Nucleus accumbens (tissue), 56 donors: ENCODE measurements at places on chromosomes 2 and 18.

GRCh38 chr2:111250448-111251030 lies 129.8 kb downstream of the BCL2L11 start:
- no peak for DNase-seq

GRCh38 chr2:158619496-158619895 lies 162.7 kb downstream of the PKP4 start:
- no peak for DNase-seq

DNA sequence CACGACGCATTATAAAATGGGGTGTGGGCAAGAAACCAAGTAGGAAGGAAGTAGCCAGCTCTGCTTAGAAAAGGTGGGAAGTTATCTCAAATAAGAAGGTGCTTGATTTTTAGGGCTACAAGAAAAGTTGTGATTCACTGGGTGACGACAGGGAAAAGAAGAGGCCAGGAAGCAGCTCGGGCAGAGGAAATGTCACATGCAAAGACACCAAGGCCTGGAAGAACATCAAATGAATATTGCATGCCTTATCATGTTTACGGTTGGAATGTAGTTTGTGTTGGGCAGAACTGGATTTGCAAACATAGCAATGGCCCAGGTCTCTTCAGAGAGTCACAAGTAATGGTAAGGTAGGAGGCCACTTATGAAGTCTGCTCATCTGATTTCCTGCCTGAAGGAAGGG lies 610.6 kb downstream of the IRS1 start:
- no peak for DNase-seq

DNA sequence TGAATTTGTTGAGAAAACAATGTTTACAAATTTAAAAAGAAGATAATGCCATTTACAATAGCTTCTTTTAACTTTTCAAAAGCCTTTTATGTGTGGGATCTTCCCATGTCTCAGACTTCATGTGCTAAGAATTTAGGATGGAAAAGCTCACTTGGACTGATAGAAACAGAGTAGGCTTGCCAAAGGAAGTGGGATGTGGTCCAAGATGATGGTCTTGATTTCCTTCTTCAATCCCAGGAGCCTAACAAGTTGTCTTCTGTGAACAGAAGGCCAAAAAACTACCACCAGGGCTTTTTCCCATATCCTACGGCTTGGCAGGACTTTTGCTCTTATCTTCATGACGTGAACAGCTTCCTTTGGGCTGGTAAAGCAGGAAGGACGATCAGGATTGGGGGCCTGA lies 9.5 kb downstream of the CXCR4 start:
- DNase-seq, result no peak

DNA sequence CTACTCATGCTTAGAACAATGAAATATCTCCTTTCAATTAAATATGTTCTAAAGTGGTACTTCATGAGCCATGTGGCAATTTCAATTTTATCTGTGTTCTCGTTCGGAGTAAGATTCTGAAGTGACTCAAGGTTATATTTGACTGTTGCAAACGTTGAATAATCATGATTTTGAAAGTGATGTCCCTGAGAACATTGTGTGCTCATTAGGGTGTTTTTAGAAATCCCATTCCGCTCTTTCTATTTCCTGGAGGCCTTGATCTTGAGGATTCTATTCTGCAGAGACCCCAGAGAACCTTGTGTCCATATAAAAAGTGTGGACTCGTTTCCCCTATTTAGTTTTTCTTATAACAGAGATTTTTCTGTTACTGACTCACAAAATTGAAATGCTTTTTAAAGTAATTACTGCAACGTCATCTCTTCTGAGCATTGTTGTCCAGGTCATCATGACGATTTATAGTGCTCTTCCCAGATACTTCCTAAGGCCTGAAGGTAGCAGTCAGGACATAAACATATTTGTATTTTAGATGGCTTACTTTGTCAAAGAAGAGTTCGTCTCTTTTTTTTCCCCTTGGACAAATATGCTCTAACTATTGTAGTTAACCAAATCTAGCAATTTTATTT lies 27.2 kb downstream of the IL1R2 start:
- DNase-seq, result no peak

- no peak for DNase-seq
Measured at GRCh38 chr18:5309888-5310470, 14.5 kb upstream of the ZBTB14 start.

GRCh38 chr18:24080861-24081260 lies 58.0 kb upstream of the CABYR start:
- DNase-seq, result no peak

DNA sequence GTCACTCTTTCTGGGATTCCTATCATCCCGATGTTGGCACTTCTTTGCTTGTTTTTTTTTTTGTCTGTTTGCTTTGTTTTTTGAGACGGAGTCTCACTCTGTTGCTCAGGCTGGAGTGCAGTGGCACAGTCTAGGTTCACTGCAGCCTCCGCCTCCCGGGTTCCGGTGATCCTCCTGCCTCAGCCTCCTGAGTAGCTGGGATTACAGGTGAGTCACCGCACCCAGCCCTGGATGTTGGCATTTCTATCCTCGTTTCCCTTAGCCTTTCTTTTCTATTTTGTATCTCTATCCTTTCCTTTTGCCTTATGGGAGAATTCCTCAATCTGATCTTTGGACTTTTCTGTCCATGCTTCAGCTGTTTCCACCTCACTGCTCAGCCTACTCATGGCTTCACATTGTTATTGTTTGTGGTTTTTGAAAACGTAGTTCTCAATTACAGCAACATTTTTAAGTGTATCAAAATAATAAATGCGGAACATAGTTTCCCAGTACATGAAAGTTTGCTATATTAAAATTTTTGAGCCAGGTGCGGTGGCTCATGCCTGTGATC lies 62.1 kb upstream of the ZNF516 start:
- DNase-seq, result no peak

DNA sequence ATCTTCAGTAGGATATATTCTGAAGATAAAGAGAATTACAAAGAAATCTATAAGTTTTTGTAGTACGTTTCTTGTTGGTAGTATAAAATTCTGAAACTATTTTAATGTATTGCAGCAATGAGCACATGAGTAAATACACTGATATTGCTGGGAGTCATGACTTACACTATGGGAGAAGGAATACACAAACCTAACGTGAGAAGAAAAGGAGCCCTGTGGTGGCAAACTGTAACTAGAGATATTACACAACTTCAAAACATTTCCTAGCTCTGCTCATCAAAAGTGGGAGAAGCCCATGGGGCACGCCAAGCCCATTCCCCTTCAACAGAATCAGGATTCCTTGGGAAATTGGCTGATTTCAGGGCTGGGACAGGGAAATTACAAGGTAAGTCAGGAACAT lies 20.5 kb downstream of the SPIRE1 start:
- no peak for DNase-seq

- DNase-seq, result no peak
Measured at GRCh38 chr2:100237770-100238169, 84.5 kb downstream of the LONRF2 start.

DNA sequence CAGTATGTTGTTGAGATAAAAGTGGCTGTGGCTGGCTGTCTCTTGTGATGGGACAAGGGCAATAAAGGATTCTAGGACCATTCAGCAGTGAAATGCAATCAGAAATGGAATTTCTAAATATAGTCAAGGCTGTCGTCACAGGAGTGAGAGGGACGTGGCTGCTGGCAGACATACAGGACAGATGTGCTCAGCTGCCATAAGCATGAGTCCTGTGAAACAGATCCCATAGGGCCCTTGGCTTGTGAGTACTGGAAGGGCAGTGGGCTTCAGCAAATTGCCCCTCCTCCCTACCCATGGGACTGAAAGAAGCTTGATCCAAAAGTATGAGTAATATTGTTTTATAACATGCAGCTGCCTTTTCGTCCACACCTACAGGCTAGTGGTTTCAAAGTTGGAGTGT lies 4.2 kb upstream of the CNNM3 start:
- no peak for DNase-seq

GRCh38 chr2:175161-175786 lies 88.6 kb downstream of the SH3YL1 start:
- no peak for DNase-seq

DNA sequence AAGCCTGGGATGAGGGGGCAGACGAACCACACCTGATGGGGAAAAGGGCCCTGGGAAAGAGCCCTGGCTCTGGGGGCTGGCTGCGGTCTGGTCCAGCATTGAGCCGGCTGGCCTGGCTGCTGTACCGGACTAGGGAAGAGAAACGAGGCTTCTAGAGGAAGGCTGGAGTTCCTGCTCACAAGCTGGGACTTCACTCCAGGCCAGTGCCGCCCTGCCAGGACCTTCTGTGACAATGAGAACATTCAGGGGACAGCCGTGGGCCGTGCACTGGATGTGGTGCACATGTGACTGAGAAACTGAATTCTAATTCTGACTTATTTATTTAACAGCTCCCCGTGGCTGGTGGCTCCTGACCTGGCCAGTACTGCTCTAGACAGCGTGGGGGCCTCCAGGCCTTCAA lies 269.3 kb downstream of the HDAC4 start:
- peak; percentile 64 for DNase-seq

- no peak for DNase-seq
Measured at GRCh38 chr18:46264255-46264654, 160.1 kb downstream of the HAUS1 start.

GRCh38 chr2:230964136-230964730 lies 31.7 kb upstream of the SPATA3 start:
- DNase-seq, result no peak

- no peak for DNase-seq
Measured at GRCh38 chr2:109377976-109378375, 235.8 kb downstream of the SEPTIN10 start.

- no peak for DNase-seq
Measured at GRCh38 chr2:3476985-3477327, 42.4 kb downstream of the ADI1 start.

DNA sequence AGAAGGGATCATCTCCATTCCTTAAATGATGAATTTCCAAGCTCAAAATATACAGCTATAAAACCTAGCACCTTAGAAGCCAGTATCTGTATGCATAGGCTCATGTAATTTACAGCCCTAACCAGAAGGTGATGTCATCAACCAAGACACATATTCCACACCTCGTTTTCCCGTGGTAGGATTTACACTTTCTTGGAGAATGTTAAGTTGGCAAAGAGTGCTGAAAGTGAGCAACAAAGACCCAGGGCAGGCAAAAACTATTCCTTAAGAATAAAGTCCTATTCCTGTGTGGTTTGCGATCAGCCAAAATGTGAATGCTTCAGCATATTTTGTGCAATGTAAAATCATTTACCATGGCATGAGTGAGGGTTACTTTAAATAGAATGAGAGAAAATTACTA lies 247.1 kb downstream of the OSR1 start:
- no peak for DNase-seq

- no peak for DNase-seq
Measured at GRCh38 chr2:181459621-181460021, 2.4 kb downstream of the ITGA4 start.

- DNase-seq, result no peak
Measured at GRCh38 chr2:587087-587960, 89.9 kb downstream of the TMEM18 start.

DNA sequence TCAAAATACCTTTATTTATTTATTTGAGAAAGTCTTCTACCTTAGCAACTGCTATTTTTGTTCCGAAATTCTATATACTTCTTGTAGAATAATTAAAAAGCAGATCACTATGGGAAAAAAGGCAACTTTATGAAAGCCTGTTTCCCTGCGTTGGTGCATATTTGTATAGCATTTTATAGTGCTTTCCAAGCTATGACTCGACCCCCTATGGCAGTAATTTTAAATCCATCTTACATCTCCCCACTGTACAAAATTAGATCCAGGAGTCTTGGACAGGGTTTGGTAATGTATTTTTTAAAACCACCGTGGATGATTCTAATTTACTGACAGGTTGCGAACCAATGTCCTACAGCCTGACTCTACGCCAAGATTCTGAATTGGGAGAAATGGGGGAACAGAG lies 10.1 kb downstream of the TANK start:
- DNase-seq, result no peak

GRCh38 chr2:88659538-88659915 lies 31.9 kb upstream of the RPIA start:
- no peak for DNase-seq

- DNase-seq, result no peak
Measured at GRCh38 chr18:48799724-48800315, 150.9 kb downstream of the SMAD7 start.

DNA sequence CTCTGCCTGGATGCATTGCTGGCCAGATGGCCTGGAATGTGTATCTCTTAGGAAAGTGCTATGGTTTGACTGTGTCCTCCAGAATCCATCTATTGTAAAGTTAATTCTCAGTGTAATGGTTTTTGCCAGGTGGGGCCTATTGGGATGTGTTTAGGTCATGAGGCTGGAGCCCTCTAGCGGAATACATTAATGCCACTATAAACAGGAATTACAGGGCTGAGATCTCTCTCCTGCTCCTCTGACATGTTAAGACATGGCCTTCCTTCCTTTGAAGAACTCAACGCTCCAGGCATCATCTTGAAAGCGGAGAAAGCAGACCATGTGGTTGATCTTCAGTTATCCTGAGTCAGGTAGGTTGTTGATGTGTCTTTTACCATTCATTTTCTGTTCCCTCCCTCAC lies 276.4 kb downstream of the RPIA start:
- no peak for DNase-seq

- DNase-seq, result no peak
Measured at GRCh38 chr18:77032181-77032701, 100.3 kb downstream of the MBP start.

DNA sequence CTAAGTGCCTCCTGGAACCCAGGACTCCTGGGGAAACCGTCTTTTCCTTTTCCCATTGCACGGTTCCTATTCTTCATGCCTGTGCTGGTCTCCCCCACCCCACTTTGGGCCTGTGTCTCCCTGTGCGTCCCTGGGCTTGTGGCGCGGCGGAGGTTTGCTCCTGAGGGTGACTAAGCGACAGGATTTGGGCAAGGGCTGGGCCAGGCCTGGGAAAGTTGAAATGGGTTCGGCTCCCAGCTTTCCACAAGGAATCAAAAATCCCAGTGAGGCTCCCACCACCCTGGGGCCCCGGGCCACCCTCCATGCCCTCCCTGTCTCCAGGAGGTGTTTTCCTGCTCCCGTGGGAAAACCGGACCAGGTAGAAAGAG lies 197.6 kb downstream of the NDUFA10 start:
- no peak for DNase-seq

DNA sequence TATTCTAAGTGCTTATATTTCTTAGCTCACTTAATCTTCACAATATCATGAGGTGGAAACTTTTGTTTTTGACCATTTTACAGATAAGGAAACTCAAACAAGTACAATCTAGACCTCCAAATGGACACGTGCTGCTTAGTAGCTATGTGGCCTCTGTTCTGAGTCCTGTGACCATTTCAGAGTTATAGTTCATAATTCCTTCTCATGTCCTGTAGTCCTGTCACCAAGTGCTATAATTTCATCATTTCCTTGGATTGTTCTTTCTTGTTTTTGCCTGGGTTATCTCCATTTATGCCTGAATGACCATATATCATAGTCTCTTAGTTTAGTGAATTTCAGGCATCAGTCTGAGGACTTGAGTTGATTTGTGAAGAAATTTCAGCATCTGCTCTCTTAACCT lies 91.7 kb downstream of the NUP35 start:
- no peak for DNase-seq

DNA sequence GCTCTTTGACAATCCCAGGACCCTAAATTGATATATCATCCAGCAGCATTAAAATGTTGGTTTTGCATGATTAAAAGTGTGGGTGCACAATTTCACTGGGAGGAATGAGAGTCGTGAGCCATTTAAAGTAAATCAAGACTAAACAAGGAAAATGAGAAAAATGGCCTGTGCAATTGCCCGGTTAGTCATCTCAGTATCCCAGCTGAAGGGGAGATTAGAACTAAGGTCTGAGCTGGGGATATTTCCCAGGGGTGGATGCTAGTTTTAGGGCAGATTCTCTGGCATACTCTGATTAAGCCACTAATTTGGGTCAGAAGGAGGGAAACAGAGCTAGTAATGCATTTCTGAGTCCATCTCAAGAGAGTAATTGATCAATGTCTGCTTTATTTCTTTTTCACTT lies 177.2 kb downstream of the EN1 start:
- DNase-seq, result no peak
